Mammary epithelial cell (primary cell): ENCODE measurements at places on chromosomes 3 and 15. TPM values are rescaled to one million over a fixed set of nuclear protein-coding genes. Genes with fewer than 3 reads are reported as not detected.

Gene GHSR
- total RNA-seq, result not detected in 2 replicates

Gene TRANK1
- total RNA-seq, result 3.0 TPM

Gene HTR3E
- total RNA-seq, result not detected in 2 replicates

Gene KLHL6
- 0.67 TPM for total RNA-seq

Gene SGO1
- 0.50 TPM for total RNA-seq

Gene PLA2G4D
- 0.19 TPM in 1 of 2 replicates, not detected in the other for total RNA-seq

Gene FGF12
- not detected for total RNA-seq

Gene HHATL
- total RNA-seq, result not detected

Gene GNAI2
- total RNA-seq, result 176 TPM

Gene KCNMB3
- total RNA-seq, result 0.69 and 1.2 TPM in 2 replicates

Gene ANKRD63
- not detected in 2 replicates for total RNA-seq

Gene SPINK8
- not detected for total RNA-seq

Gene DHX30
- 61.6 and 65.8 TPM in 2 replicates for total RNA-seq

Gene SEMA4B
- total RNA-seq, result 44.3 TPM

Gene AMOTL2
- total RNA-seq, result 116 and 197 TPM in 2 replicates

Gene CHDH
- total RNA-seq, result 11.0 TPM

Gene SNX22
- 0.17 TPM for total RNA-seq

Gene HYKK
- 2.5 and 2.9 TPM in 2 replicates for total RNA-seq

Gene MME
- 22.5 and 32.2 TPM in 2 replicates for total RNA-seq

Gene EPHA3
- 0.67 TPM for total RNA-seq
